ENCODE measurements at places on chromosomes 4 and X.

GRCh38 chrX:135354288-135354687 lies 45.0 kb downstream of the ETDC start:
- no peak for DNase-seq

- DNase-seq, result no peak
These were observed 59.0 kb upstream of the ADGRA3 start for GRCh38 chr4:22574880-22575279.

GRCh38 chr4:78616046-78616498 lies 64.5 kb downstream of the ANXA3 start:
- no peak for DNase-seq

DNA sequence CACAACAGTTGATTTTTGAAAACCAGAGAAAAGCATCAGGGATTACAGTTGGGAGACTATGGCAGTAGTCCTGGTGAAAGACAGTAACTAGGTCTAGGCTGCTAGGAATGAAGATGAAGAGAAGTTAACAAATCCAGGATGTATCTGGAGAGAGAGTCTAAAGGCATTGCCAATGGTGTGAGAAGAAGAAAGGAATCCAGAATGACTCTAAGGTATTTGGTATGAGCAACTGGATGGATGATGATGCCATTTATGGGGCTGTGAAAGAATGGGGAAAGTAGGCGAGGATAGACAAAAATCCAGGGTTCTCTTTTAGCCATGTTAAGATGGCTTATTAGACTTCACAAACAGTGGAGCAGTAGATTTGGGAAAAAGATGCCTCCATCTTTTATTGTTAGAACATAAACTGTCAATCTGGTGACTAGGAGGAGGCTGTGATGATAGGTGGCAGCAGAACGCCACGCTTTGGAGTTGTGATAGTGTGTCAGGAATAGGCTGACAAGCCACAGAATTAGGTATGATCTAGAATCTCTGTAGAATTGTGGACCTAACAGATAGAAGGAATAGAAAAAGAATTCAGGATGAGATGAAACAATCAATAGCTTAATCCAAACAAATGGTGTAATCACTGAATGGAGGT lies 27.3 kb upstream of the JADE1 start:
- DNase-seq, result no peak

DNA sequence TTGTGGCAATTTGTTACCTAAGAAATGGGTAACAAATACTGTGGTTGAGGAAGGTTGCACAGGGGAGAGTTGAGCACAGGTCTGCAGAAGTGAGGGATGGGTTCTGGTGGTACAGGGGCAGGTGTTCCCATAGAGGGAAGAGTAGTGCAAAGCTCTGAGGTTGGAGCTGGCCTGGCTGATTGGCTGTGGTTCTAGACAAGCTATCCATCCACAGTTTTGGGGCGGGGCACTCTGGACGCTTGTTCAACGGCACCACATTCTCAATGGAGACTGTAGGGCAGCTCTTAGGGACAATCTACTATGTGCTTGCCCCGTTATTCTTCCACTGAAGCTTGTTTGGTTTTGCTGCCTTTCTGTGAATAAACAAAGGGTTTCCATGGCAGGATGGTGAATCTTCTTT lies 35.4 kb downstream of the NAT8L start:
- no peak for DNase-seq

- no peak for DNase-seq
These were observed 122.9 kb downstream of the PPA2 start for GRCh38 chr4:105350859-105351490.

GRCh38 chr4:74335341-74336021 lies 27.2 kb downstream of the EPGN start:
- no peak for DNase-seq

- DNase-seq, result no peak
These were observed 132.2 kb upstream of the FUNDC1 start for GRCh38 chrX:44674906-44675305.

GRCh38 chrX:96436105-96436504 lies 248.5 kb upstream of the DIAPH2 start:
- DNase-seq, result no peak

DNA sequence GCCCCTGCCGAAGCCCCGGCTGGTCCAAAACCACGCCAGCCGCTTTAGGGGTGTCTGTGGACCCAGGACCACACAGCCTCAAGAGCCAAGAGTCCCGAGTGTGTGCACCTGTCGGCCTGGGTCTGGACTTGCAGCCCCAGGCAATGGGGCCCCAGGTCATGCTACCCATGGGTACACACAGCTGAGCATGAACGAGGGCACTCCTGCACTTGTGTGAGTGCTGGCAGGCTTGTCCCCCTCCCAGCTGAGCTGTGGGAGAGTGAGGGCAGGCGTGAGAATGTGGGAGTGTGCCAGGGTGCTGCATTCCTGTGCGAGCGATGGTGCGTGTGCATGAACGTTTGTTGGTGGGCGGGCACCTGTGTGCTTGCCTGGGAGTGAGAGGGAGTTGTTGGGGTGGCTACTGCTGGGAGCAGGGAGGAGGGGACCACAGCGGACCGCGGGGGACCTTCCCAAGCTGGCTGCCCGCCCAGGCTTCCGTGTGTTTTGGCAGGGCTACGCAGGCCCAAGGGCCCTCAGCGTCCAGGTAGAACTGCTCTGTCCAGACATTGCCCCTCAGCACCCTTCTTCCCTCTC lies 30.8 kb downstream of the BLOC1S4 start:
- DNase-seq, result no peak
